Activated gamma-delta T cell treated with anti-CD3 and anti-CD28 coated beads, Interleukin-2, amount 50 U/mL, for 16 hours (primary cell): ENCODE measurements at places on chromosomes 7 and 10.

- DNase-seq = peak; percentile 27
These were observed 84.1 kb downstream of the PTPRE start for GRCh38 chr10:127990846-127991542.

DNA sequence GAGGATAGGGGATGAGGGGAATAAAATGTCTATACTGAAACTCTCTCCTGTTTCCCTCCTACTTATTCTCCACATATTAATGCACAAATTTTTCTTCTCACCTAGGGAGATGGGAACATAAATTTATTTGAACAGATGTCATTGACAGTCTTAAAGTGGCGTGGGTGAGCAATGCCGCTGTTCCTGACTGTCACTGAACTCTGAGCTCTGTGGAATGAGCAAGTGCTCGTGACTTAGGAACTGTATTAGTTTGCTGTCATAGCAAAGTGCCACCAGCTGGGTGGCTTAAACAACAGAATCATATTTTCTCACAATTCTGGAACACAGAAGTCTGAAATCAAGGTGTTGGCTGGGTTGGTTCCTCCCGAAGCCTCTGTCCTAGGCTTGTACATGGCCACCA, 29.1 kb downstream of the INPP5F start:
- DNase-seq = no peak

GRCh38 chr10:72328045-72328828, 26.5 kb downstream of the DNAJB12 start:
- DNase-seq = no peak

DNA sequence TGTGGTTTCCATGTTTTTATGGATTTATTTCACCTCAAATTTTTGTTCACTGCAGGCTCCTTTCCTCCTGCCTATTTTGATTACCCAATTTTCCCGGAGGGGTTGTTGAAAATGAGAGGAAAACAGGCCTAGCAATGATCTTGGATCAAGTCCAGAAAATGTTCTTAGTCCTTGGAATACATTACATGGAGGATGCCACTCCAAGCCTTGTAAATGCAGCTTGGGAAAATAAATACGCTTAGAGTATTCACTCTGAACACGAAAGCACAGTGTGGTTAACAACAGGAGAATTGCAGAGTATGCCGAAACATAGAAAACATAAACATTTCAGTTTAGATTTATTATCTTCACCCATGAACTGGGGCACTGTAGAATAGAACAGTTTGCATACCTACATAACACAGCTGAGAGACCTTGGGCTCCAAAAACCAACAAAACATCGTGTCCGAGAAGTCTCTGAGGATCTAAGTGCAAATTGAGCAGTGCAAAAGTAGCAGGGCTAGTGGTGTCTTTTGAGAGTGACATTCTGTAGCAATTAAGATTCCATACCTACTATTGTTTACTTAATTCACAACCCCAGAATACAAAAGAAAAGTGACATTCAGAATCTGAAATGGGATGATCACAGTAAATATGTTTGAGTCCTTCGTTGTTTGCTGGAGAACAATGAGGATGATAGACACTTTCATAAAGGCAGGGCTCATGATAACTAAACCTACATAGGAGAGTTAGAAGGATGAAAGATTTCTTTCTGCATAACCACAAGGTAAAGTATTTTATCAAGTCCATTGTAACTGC, 7.6 kb upstream of the CD36 start:
- DNase-seq = no peak

- no peak for DNase-seq
These were observed 6.0 kb downstream of the CYREN start for GRCh38 chr7:135164357-135165061.
